ENCODE measurements at places on chromosomes 7 and 10.

DNA sequence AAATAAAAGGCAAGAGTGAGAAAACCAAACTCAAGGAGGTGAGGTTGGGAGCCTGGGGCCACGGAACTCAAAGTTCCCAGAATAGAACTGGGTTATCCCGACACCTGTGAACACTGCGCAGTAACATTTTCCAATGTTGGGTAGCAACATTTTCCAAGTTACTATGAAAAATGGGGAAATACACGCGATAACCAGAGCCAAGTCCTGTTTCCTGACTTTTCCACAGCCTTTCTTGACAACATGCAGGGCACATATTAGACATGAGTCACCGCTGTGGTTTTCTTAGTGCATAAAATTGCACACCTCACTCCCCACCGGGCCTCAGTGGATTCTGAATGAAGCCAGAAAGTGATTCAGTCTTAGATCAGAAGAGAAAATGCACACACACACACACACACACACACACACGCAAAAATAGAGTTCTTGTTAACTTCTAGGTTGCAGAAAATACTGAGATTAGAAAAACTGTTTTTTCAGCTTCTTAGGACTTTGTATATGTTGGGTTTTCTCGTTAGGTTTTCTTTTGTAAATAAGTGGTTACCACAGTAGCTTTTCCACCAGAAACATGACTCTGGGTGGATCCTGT lies 70.0 kb downstream of the CAMK1D start:
- DNase-seq, result no peak

GRCh38 chr10:97865488-97865887 lies 15.8 kb downstream of the GOLGA7B start:
- no peak for DNase-seq

DNA sequence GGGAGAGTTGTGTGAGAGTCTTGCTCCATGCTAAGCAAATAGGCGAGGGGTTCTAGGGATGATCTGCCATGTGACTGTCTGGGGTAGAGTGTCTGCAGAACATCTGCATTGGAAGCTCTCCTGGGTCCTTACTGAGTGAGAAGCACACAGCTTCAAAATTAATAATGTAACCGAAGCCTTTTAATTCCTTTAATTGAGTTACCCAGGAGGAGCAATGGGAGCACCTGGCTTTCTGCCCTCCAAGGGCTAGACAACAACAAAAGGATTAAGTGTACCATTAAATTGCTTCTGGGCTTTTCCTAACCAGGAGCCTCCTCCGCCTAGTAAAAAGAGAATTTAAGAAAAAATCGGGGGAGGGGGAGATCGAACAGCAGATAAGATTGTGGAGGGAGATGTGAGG lies 102.0 kb upstream of the TBX20 start:
- no peak for DNase-seq

GRCh38 chr10:36003031-36003600 lies 361.0 kb upstream of the FZD8 start:
- DNase-seq, result no peak

DNA sequence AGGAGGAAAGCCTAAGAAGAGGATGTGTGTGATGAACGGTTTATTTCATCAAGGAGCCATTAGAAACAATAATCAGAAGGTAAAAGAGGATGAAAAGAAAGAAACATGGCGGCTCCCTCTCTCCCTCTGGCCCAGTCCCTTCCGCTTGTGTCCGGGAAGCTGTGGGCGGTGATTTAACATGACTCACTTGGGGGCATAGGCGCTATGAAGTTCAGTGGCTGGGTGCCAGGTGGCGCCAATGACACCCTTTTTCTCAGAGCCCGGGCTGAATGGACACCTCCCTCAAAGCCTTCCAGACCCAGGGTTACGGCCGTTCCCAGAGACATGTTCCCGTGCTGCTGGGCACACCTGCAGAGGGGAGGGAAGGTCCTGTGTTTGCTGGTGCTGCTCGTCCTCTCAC lies 244.0 kb downstream of the SKAP2 start:
- DNase-seq, result peak; percentile 52

DNA sequence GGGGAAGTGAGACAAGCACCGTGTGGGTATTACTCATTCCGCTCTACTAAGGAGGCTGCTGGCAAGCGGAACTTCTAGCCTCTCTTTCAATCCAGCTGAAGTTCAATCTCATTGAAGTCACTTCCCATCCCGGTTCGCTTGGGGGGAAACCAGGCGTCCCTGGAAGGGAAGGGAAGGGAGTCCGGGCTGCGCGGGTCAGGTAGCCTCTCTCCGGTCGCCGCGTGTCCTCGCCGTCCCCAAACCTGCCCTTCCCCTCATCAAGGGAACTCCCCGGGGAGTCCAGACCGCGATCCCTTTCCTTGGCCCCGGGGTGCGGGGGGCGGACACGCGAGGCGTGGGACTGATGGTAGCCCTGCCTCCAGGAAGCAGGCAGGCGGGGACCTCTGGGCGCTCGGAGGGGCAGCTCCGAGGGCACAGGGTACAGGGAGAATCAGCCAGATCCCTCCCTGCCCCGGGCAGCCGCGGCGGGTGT lies 598 bp upstream of the ZEB1 start:
- no peak for DNase-seq

GRCh38 chr7:45219130-45219529 lies 61.5 kb downstream of the RAMP3 start:
- DNase-seq, result no peak

- DNase-seq, result no peak
Observed at GRCh38 chr7:7672545-7673239, 32.1 kb downstream of the UMAD1 start.

GRCh38 chr10:79027147-79028055 lies 41.4 kb upstream of the ZMIZ1 start:
- DNase-seq, result no peak

DNA sequence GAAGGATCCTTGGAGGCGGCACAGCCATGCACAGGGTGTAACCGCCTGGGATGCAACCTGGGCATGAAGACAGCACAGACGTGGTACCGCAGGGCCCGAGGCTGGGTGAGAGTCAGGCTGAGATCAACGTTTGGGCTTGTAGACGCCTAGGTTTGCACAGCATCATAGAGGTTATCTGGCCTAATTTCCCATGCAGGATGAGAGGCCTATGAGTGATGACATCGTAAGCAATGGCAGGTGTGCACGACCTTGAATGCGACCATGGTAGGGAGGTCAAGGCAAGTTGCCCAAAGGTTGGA lies 7.5 kb downstream of the CALML3 start:
- DNase-seq, result no peak

DNA sequence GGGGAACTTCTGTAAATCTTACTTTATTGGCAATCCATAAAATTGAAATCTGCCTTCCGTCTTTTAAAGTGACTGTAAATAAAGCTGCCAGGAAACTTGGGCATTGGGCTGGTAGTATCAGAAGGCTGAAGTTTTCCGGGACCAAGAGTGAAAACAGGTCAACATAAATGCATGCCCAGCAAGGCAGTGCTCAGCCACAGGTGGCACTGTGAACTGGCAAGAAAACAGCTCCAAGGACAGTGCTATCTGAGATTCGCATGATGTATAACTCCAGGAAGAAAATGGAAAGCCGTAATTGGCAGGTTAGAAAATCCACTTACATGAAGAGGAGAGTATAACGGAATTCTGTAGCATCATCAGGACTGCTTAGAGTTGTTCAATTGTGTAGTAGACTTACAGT lies 1.9 kb upstream of the INSYN2A start:
- DNase-seq, result no peak

- DNase-seq, result no peak
Observed at GRCh38 chr7:113622796-113623195, 296.0 kb downstream of the PPP1R3A start.

DNA sequence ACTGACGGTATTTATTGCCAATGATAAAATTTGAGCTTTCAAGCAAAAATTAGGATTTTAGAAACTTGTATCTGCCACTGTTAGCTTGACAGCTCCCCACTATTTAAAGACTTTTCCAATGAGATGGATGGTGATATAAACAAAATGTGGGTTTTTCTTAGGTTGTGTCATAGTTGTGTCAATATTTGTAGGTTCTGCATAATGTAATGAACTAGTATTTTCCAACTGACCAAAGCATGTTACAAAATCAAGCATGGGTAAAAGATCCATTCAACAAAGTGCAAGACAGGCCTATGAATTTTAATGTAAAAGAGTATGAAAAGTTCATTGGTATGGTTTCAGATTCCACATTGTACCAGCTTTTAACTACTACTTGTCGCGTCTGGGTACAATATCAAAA lies 165.6 kb downstream of the SKAP2 start:
- DNase-seq, result no peak

GRCh38 chr7:42227541-42227935 lies 9.5 kb downstream of the GLI3 start:
- DNase-seq, result peak; percentile 71

DNA sequence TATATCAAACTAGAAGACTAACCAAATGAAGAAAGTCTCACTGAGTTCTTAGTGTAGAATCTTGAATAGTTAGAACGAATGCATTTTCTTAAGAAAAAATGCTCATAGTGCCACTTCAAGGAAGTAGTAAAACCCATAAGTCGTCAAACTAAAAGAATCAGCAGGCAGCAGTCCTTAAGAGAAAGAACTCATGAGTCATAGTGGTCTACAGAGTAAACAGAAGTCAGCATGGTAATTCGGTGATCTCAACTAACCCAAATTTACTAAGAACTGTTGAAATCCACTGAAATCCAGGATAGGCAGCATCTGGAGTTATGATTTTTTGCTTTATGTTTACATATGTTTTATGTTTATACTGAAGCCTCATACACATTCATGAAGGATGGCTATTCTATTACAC lies 256.2 kb downstream of the LHFPL3 start:
- DNase-seq, result no peak

GRCh38 chr10:21702633-21703111 lies 168.6 kb downstream of the MLLT10 start:
- no peak for DNase-seq

GRCh38 chr7:5500056-5500776 lies 76.6 kb upstream of the TNRC18 start:
- no peak for DNase-seq

GRCh38 chr10:88521791-88522190 lies 61.3 kb downstream of the RNLS start:
- DNase-seq, result no peak

- no peak for DNase-seq
Observed at GRCh38 chr7:100137851-100138760, 10.6 kb upstream of the LAMTOR4 start.

DNA sequence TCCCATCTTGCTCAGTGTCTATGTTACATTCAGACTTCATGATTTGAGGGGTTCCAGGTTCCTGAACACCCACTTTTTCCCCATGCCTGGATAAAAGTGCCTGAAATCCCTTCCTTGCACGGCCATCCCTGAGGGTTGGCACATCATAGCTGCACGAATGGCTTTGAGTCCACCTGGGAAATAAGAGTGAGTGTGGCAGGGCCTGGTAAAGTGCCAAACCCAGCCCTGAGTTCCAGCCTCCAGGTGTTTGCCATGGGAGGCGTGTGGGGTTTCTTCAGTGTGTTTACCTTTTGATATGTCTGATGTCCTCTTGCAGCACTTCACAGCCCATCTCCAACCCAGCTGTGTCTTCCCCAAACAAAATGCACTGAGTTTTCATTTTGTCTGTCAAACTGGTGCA lies 145.7 kb downstream of the PAXIP1 start:
- DNase-seq, result no peak

- DNase-seq, result no peak
Observed at GRCh38 chr10:67015225-67015624, 89.4 kb downstream of the LRRTM3 start.

DNA sequence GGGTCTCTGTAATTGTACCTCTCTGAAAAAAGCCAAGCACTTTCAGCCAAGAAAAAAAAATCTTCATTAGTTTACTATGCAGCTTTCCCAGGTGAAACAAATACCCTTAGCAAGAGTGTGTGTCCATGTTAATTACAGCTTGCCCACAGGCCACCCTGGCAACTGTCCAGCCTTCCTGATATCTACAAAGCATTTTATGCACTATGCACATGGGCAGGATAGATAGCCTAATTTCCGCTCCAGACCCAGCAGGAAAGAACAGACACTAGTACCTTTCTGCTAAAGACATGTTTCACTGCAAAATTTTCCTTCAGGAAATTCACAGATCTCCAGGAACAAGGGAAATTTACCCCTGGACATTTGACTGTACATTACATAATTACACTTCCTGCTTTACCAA lies 24.4 kb downstream of the CACNA2D1 start:
- DNase-seq, result no peak

- no peak for DNase-seq
Observed at GRCh38 chr10:14548474-14548873, 217.8 kb upstream of the FRMD4A start.

DNA sequence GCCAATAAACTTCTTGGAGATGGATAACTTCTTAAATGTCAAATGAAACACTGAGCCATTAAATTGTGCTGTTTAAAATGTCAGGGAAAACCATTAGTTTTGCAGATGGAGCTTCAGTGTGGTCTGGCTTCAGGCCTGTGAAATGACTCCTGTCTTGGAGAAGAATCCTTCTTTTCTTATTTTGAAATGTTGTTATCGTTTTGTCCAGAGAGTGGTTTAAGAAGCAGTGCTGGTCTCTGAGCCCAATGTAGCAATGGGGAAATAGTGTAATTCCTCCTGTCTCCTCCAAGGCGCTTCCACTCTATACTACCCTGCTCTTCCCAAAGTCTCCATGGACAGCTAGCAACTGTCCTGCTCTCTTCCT lies 177.6 kb downstream of the REEP3 start:
- no peak for DNase-seq

GRCh38 chr7:15407910-15408309 lies 153.9 kb downstream of the AGMO start:
- DNase-seq, result no peak

DNA sequence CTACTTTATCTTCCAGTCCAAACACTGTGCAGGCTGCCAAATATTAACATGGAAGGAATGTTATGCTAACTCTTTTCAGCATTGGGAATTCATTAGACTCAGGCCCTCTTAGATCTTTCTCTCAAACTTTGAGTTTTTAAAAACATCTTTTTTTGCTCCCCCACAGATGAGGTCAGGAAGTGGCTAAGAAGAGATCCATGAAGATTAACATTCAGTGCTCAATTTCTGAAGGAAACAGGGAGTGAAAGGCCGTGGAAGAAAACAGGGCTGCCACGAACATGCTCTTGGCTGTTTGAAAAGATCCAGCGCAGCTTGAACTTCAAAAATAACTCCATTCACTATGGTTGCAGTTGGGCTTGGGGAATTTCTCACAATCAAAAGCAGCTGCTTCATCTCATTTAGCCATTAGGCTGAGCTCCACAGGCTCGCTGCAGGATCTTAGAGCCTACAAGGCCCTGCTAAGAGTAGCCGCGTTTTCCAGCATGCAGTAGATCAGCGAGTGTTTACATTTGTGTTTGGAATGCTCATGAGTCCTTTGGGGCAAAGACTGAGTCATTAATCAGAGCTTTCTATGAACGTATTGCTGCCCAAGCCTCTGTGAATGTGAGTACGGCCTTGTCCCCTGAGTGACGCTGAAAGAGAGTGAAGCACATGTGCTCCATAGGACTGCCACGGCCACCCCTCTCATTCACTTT lies 41.2 kb upstream of the TNS3 start:
- no peak for DNase-seq

- DNase-seq, result no peak
Observed at GRCh38 chr10:75593692-75594556, 162.5 kb downstream of the LRMDA start.

DNA sequence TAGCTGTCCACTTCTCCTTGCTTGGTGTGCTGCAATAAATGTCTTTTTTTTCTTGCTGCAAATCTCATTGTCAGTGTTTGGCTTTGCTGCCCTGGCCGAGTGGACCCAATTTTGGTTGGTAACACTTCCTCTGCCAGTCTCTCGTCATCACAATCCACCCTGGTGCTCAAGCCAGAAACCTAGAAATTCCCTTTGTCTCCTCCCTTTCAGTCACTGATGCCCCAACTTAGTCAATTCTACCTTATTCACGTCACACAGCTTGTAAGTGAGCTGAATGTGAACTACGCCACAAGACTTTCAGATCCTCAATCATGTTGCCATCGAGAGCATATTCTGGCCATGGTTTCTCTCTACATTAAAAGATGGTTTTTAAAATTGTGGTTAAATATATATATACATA lies 13.0 kb upstream of the FRA10AC1 start:
- DNase-seq, result no peak

Measured in NT2/D1 (cell line).